Fibroblast of skin of left biceps (primary cell): ENCODE measurements at places on chromosomes 4 and X.

DNA sequence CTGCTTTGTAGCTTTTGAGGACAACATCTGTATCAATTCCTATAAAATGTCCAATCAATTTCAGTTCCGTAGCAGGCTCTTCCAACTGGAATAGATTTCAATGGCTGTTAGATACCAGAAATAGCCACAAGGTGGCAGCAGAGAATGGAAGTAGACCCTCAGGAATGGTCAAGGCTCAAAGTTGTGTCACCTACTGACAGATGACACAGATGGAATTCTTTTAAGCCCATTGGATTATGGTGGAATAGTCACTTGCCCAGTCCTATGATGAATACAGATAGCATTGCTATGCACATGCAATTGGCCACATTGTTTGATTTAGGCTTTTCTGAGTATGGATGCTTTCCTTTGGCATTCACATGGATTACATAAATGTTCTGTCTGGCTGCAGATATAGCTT lies 130.4 kb upstream of the RADX start:
- no peak for DNase-seq

- no peak for DNase-seq
Observed at GRCh38 chrX:2697741-2698299, 6.7 kb downstream of the CD99 start.

GRCh38 chr4:141026900-141027299 lies 106.4 kb downstream of the RNF150 start:
- DNase-seq = no peak

DNA sequence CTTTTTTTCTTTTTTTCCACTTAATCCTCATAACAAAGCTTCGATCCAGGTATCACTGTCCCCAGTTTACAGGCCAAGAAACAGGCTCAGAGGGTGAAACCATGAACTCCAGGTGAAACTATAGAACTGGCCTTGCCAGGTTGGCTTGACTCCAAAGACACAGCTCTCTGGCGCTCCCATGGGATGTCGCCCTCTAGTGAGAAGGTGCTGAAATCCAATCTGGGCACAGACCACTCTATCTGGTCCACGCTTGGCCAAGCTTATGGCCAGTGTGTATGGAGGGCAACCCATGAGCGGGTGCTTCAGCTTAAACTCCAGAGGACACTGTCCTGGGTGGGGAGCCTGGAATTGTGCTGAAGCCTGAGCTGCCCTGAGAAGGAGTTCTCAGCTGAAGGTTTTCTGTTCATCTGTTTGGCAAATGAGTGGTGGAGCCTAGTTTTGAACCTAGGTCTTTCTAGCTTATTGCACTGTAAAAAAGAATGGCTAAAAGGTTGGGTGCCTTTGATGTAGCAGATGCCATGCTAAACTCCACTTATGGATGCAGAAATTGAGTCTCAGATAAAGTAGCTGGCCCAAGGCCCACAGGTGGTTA lies 70.5 kb downstream of the SEL1L3 start:
- DNase-seq = no peak

DNA sequence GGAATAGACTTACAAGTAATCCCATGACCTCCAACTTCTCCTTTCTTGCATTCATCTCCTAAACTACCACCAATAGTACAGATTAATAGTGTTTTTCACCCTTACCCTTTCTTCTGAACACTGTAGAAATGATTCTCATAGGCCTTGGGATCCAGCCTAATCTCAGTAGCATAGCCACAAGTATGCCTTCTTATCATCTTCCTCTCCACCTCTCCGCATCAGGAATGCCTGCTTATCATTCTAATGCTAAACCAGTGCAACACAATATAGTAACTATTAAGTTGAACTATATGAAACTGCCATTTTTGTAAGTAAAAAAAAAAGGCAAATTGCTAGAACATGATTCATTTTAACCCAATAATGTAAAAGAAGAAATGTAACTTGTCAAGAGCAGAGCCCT lies 79.5 kb upstream of the IL2 start:
- DNase-seq = no peak

DNA sequence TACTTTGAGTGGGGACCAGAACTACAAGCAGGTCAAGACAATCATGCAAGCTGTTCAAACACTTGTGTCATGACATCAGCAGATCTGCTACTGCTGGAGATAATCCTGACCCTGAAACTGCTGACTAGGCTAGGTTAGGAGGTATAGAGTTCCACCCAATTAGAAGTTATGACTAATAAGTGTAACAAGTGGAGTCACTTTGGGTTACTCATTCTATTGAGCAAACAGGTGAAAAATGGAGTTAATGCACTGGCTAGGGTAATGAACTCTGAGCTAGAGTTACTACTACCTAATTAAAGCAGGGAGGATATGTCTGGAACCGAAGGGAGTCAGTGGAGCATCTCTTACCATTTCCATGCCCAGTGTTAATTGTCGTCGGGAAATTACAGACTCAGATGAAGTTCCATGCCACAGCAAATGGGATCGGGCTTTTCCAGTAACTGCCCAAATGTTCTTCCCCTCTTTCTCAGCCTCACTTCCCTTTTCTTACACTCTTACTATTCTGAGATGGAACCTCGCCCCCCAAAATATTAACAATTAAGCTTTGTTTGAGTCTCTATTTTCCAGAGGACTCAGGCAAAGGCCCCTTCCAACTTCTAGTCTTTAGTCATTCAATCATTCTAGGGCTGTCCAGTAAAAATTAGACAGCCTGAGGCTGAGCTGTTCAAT lies 19.8 kb upstream of the MANBA start:
- DNase-seq = no peak
